ENCODE measurements at places on chromosomes 11 and 22. TPM values are rescaled to one million over a fixed set of nuclear protein-coding genes. Genes with fewer than 3 reads are reported as not detected.

Gene MUC6
- total RNA-seq: 1.9 TPM

DNA sequence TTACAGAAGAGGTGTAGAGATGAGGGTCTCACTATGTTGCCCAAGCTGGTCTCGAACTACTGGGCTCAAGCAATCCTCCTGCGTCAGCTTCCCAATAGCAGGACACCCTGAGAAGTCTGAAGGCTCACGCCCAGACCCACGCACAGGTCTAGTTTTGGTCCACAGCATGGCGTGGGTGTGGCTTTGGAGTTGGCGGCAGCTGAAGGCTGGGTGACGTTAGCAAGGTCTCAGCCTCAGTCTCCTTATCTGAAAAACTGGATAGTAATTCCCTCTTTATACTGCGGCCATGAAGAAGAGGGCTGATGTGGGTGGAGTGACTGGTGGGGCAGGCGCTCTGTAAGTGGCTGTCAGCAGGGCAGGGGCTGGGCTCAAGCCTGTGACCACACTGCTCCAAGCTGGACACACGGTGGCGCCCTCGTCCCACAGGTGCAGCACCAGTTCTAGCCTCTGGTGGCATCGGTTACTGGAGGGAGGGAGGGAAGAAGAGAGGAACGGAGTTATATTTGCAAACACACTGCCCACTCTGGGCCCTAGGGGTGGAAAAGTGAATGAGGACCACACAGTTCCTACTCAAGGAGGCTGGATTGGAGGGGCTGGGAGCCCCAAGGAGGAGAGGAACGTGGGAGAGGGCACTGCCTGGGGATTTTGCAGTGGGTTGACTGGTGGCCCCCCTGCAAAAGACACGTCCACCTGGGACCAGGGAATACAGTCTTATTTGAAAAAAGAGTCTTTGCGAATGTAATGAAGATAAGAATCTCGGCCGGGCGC, 19.6 kb upstream of the CARD10 start:
- peak; percentile 100 for ATAC-seq

Gene TSPAN32
- 0.56 TPM for total RNA-seq

- peak; percentile 67 for ATAC-seq
Measured at GRCh38 chr11:92111287-92111686, 113.3 kb upstream of the FAT3 start.

Data from motor neuron (in vitro differentiated cells).